ENCODE measurements at places on chromosomes 7 and 10.

GRCh38 chr10:102752934-102753664, 9.4 kb downstream of the WBP1L start:
- peak; percentile 91 for DNase-seq

- DNase-seq = no peak
These were observed 66.9 kb upstream of the ARHGAP21 start for GRCh38 chr10:24790599-24790998.

DNA sequence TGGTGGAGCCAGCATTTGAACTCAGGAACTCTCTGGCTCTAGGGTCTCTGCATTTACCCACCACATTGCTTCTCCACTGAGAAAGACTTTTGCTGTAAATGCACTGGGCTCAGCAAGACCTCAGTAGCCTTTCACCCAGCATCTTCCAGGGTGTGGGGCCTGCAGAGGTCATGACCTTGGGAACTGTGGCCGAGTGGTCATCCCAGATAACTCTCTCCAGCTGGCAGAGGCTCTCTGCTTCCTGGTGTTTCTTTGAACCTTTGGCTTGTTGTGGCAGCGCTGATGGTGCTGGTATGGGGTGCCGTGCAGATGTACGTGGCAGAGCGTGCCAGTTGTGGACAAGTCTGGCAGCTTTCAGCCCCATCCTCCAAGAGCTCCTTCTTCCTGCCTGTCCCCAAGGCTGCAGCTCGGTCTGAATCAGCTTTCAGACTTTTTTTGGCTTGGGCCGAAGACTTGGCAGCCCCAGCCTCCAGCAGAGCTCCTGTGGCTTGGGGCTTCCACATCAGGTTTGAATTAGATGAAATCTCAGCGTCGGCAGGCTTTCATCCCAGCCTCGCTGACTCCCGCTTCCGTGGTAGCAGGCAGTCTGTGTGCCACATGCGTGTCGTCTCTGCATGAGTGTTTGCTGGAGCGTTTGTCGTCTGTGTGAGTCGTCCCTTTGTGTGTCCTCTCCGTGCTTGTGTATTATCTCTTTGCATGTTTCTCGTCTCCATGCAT, 21.5 kb downstream of the ADAMTS14 start:
- DNase-seq = peak; percentile 44

DNA sequence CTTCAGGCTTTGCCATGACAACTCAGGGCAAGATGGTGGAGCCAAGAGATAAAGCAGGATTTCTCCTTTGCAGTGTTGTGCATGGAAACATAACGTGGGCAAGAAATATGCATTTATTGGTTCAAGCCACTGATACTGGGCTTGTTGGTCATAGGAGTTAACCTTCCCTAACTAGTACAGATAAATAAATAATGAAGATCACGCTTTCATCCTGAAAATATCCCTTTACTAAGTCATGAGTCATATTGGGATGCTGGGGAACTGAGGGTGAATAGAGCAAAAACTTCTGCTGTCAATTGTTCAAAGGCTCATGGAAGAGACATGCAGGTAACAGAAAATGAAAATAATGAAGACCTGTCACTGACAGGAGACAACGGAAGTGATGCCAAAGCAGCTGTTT, 55.5 kb downstream of the TES start:
- DNase-seq = no peak

DNA sequence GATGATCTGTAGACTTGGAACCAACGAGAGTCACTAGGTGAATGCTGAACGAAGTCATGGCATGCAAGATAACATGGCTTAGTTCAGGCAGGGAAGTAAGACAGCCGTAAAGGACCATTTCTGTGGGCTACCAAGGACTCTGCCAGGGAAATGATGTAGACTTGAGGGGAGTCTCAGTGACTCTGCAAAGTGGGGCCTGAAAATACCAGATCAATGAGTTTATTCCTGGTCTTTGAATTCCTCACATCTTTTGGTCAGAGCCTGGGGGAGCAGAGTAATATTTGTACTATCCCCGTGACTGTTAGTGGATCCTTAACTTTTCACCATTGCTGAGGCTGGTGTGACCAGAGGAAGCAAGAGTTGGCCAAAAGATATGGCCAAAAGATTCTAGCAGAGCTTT, 60.7 kb upstream of the INHBA start:
- no peak for DNase-seq
